HFFc6 (cell line): ENCODE measurements at places on chromosomes 4 and X.

DNA sequence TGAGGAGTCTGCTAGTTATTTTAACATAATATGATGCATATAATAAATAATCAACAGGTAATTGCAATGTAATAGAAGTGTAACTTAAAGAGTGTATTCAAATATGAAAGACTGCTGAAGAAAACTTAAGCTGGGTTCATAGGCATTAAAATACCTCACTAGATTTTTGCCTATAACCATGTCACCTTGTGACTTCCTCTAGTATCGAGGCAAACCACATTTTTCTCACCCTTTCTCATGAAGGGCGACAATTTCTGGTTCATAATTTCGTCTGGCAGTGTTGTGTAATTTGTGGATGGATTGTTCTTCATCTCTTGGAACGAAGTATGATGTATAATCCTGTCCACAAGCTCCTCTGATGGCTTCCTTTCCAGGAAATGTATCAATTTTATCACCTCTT is 16.0 kb downstream of the SULT1E1 start:
- H3K27me3 ChIP-seq: no peaks in the 10 kb centered on the region
- no peak for DNase-seq
- H3K4me1 ChIP-seq: no peaks in the 10 kb centered on the region
- H3K4me3 ChIP-seq: no peak overlapping the region
- no peaks in the 10 kb centered on the region for H3K36me3 ChIP-seq

- DNase-seq: no peak
- H3K27ac ChIP-seq: no peak overlapping the region
- H3K4me1 ChIP-seq: no peaks in the 10 kb centered on the region
- H3K27me3 ChIP-seq: peaks cover 2% of the 10 kb centered on the region
These were observed 67.5 kb downstream of the RTL9 start for GRCh38 chrX:110426155-110426504.

- H3K4me3 ChIP-seq: no peak overlapping the region
- no peaks in the 10 kb centered on the region for H3K4me1 ChIP-seq
- no peaks in the 10 kb centered on the region for H3K27me3 ChIP-seq
- no peak overlapping the region for H3K27ac ChIP-seq
These were observed 56.5 kb upstream of the PHKA2 start for GRCh38 chrX:19040373-19040772.

GRCh38 chr4:95348418-95348817 is 200.4 kb downstream of the UNC5C start:
- no peaks in the 10 kb centered on the region for H3K4me1 ChIP-seq
- H3K36me3 ChIP-seq: peaks cover 6% of the 10 kb centered on the region; the same call in 1 of the 2 replicates
- H3K4me3 ChIP-seq: no peak overlapping the region
- DNase-seq: no peak
- no peaks in the 10 kb centered on the region for H3K27me3 ChIP-seq

GRCh38 chrX:13092455-13092941 is 48.1 kb upstream of the FAM9C start:
- H3K4me3 ChIP-seq: no peak overlapping the region
- no peaks in the 10 kb centered on the region for H3K36me3 ChIP-seq
- no peak overlapping the region for H3K27ac ChIP-seq
- peaks cover 15% of the 10 kb centered on the region; the same call in 1 of the 2 replicates for H3K4me1 ChIP-seq
- DNase-seq: no peak

- H3K27ac ChIP-seq: 0 out of 2 replicates have a peak overlapping the region, but pooled peaks have one; percentile 3
- no peaks in the 10 kb centered on the region for H3K27me3 ChIP-seq
- H3K36me3 ChIP-seq: peaks cover 4% of the 10 kb centered on the region; the same call in 1 of the 2 replicates
- DNase-seq: peak; percentile 48
- 0 out of 2 replicates have a peak overlapping the region, but pooled peaks have one; percentile 1 for H3K4me3 ChIP-seq
These were observed 159.4 kb downstream of the ANTXR2 start for GRCh38 chr4:79913581-79913980.

- H3K27ac ChIP-seq: peak overlapping the region; percentile 11; the same call in 1 of the 2 replicates
- DNase-seq: no peak
- H3K36me3 ChIP-seq: peaks cover 17% of the 10 kb centered on the region
- H3K27me3 ChIP-seq: peaks cover 5% of the 10 kb centered on the region; the same call in 1 of the 2 replicates
- no peak overlapping the region for H3K4me3 ChIP-seq
These were observed 2.4 kb downstream of the C4orf46 start for GRCh38 chr4:158669310-158669709.

DNA sequence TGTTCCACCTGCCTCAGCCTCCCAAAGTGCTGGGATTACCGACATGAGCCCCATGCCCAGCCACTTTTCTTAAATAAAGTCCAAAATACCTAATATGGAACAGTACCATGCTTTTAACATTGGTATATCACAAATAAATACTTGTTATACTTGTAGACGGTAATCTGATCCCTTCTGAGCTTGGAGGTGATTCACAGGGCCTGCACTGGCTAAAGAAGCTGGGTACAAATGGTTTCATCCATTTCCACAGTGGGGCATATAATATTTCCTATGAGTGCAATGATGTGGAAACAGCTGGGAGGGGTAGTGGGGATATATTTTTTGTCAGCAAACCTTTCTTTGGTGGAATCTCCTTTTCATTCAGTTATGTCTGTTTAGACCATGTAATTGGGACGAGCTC is 35.8 kb downstream of the PLK4 start:
- no peak overlapping the region for H3K27ac ChIP-seq
- DNase-seq: no peak
- H3K4me3 ChIP-seq: no peak overlapping the region
- no peaks in the 10 kb centered on the region for H3K27me3 ChIP-seq
- peaks cover 8% of the 10 kb centered on the region; the same call in 1 of the 2 replicates for H3K4me1 ChIP-seq

DNA sequence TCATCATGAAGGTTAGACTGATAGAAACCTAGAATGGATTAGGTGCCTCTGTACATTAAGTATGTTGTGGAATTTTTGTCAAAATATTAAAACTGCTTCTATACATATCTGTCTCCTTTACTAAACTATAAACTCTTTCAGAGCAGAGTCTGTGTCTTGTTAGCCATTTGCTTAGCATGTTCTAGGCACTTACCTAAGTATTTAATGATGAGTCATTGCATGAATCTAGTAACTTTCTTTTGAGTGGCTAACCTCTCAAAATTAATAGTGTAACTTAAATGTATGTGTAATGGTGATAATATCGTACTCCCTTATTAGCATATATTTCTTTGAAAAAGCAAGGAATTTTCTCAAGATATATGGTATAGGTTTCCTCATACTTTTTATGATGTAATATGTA is 57.8 kb downstream of the RAP1GDS1 start:
- H3K27me3 ChIP-seq: no peaks in the 10 kb centered on the region
- H3K4me3 ChIP-seq: no peak overlapping the region
- H3K27ac ChIP-seq: no peak overlapping the region
- peaks cover 16% of the 10 kb centered on the region for H3K36me3 ChIP-seq
- H3K4me1 ChIP-seq: peaks cover 11% of the 10 kb centered on the region

DNA sequence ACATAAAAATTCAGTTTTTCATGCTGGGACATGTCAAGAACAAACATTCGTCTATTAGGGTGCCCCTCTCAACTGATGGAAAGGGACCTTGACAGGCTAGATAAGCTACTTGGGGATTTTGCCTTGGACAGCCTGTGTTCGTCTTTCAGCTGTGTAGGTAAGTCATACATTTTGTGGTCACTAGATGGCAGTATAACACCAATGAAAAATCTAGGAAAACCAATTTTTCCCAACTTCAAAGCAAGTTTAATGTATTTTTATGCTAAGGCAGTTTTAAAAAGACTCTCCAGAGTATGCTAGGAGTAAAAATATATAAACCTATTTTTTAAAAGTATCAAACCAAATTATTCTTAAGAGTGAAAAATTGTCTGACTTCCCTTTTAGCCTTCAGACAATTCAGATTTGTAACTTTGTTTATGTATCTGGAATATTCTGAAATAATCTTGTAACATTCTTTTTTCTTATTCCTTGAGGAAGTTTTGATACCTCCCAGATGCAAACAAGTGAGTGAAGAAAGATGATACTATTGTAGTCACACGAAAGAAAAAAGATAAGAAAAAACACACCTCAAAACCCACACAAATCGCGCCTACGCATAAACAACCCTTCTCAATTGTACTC is 158.3 kb downstream of the CPE start:
- H3K36me3 ChIP-seq: no peaks in the 10 kb centered on the region
- H3K4me1 ChIP-seq: no peaks in the 10 kb centered on the region
- peak; percentile 31 for DNase-seq

- no peak overlapping the region for H3K4me3 ChIP-seq
- H3K36me3 ChIP-seq: no peaks in the 10 kb centered on the region
- no peaks in the 10 kb centered on the region for H3K27me3 ChIP-seq
These were observed 95.8 kb upstream of the GEMIN8 start for GRCh38 chrX:14125462-14125861.

DNA sequence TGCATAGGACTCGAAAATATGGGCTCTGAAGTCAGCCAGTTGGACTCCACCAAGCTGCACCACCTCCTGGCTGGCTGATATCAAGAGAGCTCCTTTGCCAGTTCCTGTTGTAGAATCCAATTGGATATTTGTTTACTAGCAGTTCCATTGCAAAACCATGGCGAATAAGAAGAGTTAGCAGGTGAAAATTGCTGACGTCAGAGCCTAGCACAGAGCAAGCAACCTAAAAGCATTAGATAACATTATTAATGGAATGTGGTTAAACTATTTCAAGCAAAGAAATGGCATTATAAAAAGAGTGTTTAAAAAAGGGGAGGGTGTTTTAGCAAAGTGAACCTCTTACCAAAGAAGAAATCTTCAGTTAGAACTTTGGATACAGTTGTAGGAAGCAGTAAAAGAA is 1816.3 kb upstream of the TENM3 start:
- no peak for DNase-seq
- no peaks in the 10 kb centered on the region; the same call in 1 of the 2 replicates for H3K36me3 ChIP-seq
- H3K27me3 ChIP-seq: no peaks in the 10 kb centered on the region

DNA sequence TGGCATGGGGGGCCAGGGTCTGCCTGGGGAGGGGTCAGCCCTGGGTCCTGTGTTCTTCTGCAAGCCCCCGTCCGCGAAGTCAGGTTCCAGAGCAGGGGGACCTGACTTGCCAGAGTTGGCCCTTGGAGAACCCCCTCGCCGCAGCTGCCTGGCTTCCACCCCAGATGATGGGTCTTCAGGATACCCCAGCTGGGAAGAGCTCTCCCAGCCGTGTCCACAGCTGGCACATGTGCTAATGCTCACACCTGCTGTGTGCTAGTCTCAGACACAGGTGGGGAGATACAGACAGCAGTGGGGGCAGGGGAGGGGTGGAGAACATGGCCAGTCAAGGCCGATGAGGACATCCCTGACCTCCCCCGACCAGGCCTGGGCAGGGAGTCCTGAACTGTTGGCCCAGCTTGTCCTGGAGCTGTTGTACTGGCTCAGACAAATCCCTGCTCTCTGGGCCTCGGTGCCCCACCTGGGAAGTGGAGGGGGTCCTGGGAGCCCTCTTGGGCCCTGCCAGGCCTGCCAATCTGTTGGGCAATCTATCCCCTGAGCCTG is 3.5 kb downstream of the ADRA2C start:
- no peak overlapping the region for H3K4me3 ChIP-seq
- H3K27ac ChIP-seq: no peak overlapping the region

- DNase-seq: no peak
- H3K27me3 ChIP-seq: peaks cover 56% of the 10 kb centered on the region
- no peaks in the 10 kb centered on the region for H3K36me3 ChIP-seq
These were observed 58.1 kb upstream of the ADRA2C start for GRCh38 chr4:3708103-3708510.

- H3K27ac ChIP-seq: no peak overlapping the region
- no peaks in the 10 kb centered on the region for H3K27me3 ChIP-seq
- no peak overlapping the region for H3K4me3 ChIP-seq
- no peaks in the 10 kb centered on the region for H3K36me3 ChIP-seq
- no peak for DNase-seq
- H3K4me1 ChIP-seq: no peaks in the 10 kb centered on the region
These were observed 151.2 kb downstream of the NAA11 start for GRCh38 chr4:79174490-79175252.

DNA sequence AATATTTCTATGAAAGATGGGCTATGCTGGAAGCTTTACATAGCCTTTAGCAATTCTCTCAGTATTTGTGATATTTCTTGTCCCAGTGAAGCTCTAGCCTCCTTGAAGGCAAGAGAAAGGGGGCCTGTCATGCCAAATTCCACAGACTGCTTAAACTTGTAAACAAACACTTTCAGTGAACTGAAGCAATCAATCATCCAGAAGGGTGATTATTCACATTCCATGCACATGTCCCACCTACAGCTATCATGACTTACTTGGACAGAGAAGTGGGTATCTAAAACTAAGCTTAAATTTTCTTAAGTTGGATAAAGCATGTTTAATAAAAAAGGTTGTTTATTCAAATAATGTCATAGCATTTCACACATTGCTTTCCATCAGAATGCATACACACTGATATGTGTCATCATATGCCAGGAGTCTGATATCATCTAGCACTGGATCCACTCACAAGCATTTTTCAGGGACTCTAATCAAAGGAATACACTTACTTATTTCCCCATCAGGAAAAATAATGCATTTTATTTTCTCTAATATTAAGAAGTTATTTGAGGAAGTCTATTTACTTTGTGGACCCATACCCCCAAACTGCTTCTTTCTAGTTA is 1.2 kb upstream of the FSTL5 start:
- no peaks in the 10 kb centered on the region for H3K4me1 ChIP-seq
- H3K36me3 ChIP-seq: no peaks in the 10 kb centered on the region
- H3K27me3 ChIP-seq: no peaks in the 10 kb centered on the region
- H3K4me3 ChIP-seq: no peak overlapping the region
- no peak for DNase-seq

DNA sequence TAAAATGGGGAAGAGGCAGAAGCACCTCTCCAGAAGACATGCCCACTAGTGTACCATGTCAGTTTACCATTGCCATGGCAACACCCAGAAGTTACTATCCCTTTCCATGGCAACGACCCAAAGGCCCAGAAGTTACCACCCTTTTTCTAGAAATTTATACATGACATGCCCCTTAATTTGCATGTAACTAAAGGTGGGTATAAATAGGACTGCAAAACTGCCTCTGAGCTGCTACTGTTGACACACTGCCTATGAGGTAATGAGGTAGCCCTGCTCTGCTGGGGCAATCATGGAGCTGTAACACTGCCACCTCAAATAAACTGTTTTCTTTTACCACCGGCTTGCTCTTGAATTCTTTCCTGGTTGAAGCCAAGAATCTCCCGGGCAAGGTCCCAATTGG is 13.9 kb upstream of the BEX4 start:
- no peak overlapping the region for H3K27ac ChIP-seq
- no peak for DNase-seq
- peaks cover 11% of the 10 kb centered on the region for H3K4me1 ChIP-seq
- H3K27me3 ChIP-seq: peaks cover under 1% of the 10 kb centered on the region
- no peaks in the 10 kb centered on the region for H3K36me3 ChIP-seq

- no peak overlapping the region for H3K4me3 ChIP-seq
- DNase-seq: peak; percentile 35
- H3K36me3 ChIP-seq: peaks cover 8% of the 10 kb centered on the region
- no peaks in the 10 kb centered on the region for H3K27me3 ChIP-seq
These were observed 12.8 kb downstream of the TBC1D9 start for GRCh38 chr4:140743194-140743931.
